ENCODE measurements at places on chromosomes 2 and 18.
A peak's percentile ranks its signal among the peaks of the same experiment; 100 is the strongest.

DNA sequence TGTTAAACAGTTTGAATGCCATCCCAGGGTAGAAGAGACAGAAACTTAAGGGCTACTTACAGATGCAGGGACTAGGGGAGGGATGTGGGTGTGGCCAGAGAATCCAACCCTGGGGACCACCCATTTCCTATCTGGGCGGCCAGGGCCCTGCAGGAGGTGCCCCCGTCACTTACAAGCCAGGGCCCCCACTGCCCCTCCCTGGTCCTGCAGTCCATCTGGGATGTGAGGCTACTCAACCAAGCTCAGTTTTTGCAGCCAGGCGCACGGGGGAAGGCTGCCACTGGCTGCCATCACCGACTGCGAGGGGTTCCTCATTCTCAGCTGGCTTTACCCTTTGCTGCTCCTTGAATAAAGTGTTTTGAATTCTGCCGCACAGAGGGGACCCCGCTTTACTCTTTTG, 42.1 kb downstream of the RRM2 start:
- DNase-seq: no peak

DNA sequence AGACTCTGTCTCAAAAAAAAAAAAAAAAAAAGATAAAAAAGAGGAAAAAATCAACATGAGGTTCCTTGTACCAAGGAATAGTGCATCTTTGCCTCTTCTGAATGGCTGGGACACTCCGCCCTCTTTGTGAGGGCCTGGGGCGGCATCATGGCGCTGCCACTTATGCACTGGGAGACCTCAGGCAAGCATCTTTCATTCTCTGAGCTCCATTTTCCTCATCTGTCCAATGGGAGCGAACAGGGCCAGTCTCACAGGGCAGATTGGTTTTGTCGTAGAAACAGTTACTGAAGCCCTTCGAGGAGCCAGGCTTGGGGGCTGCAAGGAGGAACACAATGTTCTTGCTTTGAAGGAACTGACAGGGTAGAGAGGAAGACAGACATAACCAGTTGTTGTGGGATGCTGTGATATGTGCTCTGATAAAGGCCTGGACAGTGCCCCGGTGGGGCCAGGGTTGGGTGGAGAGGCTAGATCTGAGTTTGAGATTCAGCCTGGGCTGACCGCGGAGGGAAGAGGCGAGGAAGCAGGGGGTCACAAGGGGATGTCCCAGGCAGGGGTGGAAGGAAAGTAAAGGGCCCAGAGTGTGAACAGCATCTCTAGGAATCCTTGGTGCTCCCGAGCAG, 14.1 kb downstream of the ZFP36L2 start:
- no peak for DNase-seq

DNA sequence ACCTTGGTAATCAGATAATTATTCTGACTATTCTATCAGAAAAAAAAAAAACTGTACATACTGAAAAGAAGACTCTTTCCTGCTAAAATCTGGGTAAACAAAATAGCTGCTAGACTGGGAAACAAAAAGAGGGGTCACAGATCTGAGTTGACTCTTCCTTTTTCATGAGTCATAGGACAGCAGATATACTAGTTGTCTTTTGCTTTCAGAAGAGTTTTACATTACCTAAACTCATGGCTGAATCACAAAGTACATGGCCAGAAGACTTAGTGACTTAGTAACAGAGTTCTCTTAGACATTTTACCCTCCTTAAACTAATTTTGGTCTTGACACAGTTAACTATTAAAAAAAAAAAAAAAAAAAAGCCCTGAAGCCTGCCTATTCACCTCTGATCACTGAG, 834.0 kb upstream of the FSHR start:
- no peak for DNase-seq

DNA sequence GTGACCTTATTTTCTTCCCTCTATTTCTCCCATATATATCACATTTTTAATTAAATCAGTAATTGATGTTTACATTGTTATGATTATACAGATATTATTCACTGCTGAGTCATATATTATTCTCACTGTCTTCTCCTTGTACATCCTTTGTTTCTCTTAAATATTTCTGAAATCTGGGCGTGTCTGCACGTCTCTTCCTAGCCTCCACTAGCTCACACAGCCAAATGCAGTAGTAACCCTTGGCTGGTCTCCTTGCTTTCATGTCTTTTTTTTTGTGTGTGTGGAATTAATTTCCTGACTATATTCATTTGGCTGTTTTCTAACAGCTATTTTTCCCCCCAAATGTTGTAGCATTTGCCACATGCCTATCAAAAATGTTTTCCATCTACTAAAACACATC, 15.8 kb downstream of the CCNYL1 start:
- no peak for DNase-seq

DNA sequence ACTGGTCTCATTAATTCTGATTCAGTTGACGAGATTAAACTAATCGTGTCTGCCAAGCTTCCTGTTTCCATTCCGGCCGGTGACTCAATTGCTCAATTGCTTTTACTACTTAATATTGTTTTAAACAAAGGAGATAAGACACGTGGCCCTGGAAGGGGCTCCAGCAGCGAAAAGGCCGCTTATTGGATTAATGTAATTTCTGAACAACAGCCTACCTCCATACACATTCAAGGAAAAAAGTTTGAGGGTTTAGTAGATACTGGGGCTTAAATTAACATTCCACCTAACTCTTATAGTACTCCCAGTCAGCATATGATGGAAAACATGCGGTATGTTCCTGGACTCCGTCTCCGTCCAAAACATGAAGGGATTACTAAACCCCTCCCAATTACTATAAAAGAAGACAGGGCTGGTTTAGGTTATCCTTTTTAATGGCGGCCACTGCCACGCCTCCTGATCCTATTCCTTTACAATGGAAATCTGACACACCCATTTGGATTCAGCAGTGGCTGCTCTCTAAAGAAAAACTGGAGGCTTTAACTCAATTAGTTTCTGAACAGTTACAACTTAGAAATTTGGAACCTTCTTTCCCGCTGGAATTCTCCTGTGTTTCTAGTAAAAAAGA, 27.1 kb downstream of the VPS54 start:
- no peak for DNase-seq

- DNase-seq: no peak
Measured at GRCh38 chr2:61460163-61460562, 10.7 kb downstream of the USP34 start.

DNA sequence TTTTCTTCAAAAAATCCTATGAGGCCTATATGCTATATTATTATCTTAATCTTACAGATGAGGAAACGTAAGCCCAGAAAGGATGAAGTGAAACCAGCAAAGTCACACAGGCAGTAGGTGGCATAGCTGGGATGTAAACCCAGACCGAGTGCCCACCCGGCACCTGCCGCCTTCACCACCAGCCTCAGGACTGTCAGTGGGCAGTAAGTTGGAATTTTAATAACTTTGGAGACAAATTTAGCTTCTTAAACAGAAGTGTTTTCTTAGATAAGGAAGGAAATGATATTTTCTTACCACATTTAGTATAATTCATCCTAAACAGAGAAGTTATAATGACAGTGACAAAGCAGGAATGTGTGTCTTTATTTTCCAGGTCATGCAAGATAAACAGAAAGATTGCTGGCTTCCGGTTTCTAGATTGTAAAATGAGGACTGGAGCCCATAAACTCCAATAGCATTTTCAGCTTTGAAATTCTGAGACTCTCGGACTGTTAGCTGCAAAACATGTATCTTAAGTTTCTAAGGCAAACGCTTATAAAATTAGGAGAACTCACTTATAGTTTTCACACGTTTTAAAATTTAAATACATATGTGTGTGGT, 59.3 kb downstream of the CD8B2 start:
- no peak for DNase-seq

DNA sequence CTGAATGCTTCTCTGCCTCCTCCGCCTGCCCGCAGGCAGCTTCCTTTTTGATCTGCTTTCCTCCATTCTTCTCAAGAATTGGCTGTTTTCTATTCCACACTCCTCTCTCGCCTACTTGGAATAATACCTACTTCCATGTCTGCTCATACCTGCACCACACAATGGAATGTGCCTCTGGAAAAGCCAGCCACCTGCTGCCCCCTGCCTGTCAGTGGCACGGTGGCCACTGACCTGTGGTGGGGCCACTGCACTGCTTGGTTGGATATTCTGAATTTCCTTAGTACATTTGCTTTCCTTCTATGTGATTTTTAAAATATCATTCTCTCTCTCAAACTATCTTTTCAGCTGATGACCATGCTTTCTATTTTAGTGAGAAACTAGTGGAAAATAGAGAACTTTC, 406.9 kb downstream of the DCDC2C start:
- no peak for DNase-seq

GRCh38 chr2:216142540-216142939, 33.4 kb downstream of the XRCC5 start:
- peak; percentile 24 for DNase-seq

- DNase-seq: no peak
Measured at GRCh38 chr2:10532638-10533101, 84.5 kb upstream of the ODC1 start.

GRCh38 chr2:19573784-19574183, 215.4 kb upstream of the OSR1 start:
- DNase-seq: no peak

DNA sequence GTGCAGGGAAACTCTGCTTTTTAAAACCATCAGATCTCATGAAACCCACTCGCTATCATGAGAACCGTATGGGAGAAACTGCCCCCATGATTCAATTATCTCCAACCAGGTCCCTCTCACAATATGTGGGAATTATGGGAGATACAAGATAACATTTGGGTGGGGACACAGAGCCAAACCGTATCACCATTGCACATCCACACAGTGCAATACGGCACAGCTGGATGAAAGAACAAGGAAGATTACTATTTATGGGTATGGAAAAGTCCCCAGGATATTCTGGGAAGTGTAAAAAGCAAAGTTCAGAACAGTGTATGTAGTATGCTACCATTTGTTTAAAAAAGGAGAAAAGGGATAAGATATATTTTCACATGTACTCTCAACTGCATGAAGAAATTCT, 290.1 kb downstream of the PIK3C3 start:
- DNase-seq: no peak

GRCh38 chr2:9779596-9780264, 63.5 kb upstream of the TAF1B start:
- peak; percentile 45 for DNase-seq

DNA sequence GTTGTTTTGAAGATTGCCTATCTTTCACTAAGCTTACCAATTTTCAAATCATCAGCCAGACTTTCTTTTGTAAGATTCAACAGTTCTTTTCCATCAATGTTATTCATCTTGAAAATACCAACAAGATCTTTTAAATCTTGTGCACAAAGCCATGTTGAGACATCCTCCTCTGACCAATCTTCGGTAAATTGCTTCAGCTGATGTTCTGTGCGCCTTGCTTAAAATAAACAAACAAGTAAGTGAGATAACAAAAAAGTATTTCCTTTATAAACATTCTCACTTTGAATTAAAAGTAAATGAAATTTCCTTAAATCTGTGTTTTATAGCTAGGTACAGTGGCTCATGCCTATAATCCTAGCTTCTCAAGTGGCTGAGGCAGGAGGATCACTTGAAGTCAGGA, 30.3 kb downstream of the WDSUB1 start:
- no peak for DNase-seq

- DNase-seq: no peak
Measured at GRCh38 chr2:236663287-236664101, 93.9 kb downstream of the ACKR3 start.

DNA sequence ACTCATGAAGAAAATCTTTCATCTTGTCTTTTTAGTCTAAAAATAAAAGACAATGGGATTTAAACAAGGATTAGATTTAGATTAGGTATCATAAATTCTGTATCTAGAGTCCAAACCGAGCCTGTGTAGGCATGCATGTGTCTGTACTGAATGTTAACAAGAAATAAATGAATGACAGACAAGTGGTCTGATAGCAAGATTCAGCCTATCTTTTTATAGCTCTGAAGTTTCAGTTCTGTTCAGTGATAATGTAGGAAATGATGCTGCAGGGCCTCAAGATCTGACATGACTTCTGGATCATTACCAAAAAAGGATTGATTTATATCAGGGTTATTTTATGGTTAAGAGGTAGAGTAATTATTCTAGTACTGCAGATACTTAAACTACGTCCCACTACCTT, 137.0 kb upstream of the ATP5MC3 start:
- DNase-seq: no peak

DNA sequence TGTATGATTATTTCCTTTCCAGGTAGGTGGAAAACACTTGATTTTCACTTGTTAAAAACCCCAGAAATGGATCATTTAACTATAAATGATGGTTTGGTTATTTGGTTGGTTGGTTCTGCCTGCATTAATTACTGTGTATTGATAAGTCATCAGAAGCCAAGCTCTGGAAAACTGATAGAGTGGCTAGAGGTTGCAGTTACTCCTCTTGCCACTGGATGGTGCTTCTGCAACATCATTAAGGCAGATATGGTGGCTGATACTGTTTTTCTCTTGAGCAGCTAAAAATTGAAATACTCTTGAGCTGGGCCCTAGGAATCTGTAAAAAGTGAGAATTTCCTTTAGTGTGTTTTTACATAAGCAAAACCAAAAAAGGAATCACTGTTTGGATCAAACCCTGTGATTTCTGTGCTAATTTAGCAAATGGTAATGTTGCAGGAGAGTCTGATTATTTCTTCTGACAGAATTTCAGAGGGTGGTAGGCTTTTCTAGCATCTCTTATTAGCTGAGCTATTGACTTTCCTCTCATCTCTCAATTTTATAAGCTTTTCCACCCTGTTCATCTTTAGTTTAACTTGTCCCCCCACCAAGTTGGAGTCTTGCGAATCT, 54.3 kb downstream of the RAB10 start:
- peak; percentile 16 for DNase-seq

DNA sequence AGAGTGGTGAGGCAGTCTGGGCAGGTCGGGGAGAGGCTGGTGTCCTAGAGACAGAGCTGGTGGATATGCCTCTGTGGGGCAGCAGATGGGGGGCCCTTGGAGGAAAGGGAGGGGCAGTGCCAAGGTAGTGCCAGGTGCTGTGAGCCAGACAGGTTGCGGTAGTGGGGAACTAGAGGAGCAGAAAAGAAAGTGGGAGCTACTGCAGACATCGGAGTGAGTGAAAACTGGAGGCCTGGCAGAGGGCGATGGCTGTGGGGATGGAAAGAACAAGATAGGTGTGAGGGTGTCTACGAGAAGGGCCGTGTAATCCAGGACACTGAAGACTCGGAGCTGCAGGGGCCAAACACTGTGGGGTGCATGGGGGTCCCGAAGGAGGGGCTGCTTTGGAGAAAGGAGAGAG, 21.7 kb downstream of the C1QL2 start:
- DNase-seq: no peak

GRCh38 chr2:96507957-96508520, 2.9 kb upstream of the NEURL3 start:
- peak; percentile 75 for DNase-seq

GRCh38 chr2:62197925-62198633, 2.2 kb downstream of the B3GNT2 start:
- peak; percentile 21 for DNase-seq

GRCh38 chr2:26407526-26407925, 5.8 kb downstream of the DRC1 start:
- DNase-seq: no peak

- DNase-seq: no peak
Measured at GRCh38 chr2:7604456-7604855, 687.2 kb downstream of the RNF144A start.

- no peak for DNase-seq
Measured at GRCh38 chr2:11720752-11721151, 25.7 kb upstream of the LPIN1 start.

Measured in GM19239 (cell line).